ENCODE measurements at places on chromosomes 1 and 21. TPM values are rescaled to one million over a fixed set of nuclear protein-coding genes. Genes with fewer than 3 reads are reported as not detected.

DNA sequence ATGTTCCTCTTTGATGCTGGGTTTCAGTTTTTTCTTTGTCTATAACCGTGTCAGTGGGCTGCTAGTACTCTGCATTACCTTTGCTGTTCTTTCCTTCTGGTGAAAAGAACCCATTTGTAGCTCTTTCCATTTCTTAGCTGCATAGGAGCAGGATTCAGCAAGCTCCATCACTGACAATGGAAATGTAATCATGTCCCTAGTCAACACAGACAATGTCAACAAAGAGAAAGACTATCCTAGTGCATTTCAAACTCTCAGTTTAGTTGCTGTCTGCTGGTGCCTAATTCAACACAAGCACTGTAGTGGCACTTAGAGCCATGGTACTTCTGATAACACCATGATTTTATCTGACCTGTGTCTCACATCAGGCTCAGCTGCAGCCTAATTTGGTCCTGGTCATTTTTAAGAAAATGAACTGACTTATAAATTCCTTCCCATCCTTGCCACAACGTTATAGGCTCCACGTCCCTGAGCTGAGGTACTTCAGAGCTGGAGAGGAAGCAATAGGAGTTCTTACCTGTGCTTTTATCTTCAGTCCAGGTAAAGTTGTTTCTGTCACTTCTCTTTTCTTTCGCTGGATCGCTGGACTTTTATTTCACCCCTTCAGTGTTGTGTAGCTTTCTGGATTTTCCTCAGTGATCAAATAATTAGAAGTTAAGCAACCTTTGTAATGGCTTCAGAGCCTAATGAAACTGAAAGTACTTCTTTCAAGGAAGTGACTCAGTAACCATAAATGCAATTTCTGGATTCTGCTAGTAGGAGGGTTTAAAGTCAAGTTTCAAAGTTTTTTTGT lies at the start of gene GBP3:
GBP3 (minus strand) TSS at position 700 of the 793 bp plus-strand sequence. CDS start 2,145 bp downstream, outside the sequence.
- DNase-seq: no peak

DNA sequence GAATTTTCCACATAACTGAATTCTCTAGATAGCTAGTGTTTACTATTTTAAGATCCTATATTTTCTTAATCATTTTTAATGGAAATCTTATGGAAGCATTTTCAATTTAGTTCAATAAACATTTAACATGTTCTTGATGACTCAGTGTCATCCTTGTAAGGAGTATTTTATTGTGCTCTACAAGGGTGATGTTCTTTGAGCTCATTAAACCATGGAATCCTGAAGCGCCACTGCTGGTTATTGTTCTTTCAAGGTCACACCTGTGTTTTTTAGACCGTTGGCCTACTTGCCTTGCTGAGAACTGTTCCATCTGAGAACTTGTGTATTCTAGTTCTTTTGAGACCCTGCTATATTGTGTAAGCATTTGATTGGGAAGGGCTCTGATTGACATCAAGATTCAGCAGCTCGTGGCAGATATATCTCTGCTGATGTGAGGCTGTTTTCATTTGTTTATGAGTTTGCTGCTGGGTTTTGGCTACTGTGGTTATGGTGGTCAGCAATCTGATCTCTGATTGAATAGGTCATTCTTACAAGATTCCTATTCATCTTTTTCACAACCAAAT lies 132.0 kb downstream of the GIPC2 start:
- no peak for DNase-seq

DNA sequence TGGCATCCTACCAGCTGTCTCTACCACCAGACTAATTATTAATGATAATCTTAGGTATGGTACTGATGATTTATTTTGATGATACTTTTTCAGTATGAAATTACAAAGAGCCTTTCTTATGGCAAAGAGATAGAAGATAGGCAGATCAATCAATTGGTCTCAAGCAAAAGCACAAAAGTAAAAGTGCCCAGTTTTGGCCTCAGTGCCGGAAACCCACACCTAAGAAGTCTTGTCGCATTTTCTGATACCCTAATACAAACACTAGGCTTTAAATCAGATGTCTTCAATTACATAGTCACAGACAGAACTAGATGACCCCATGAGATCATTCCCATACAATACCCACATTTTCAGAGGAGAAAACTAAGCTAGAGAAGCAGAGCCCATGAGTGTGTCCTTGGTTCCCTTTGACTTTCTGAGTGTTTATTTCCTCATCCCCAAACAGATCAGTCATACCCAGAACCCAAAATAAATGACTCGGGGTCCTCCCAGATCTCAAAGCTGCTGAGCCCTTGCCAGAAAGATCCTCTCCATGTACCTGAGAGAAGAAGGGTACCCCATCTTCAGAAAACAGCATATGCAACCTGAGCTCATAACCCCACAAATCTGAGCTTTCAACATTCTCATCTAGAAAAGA lies 7.7 kb downstream of the ITPKB start:
- DNase-seq: no peak

GRCh38 chr21:45977396-45977795 lies 4.2 kb upstream of the COL6A1 start:
- no peak for DNase-seq

DNA sequence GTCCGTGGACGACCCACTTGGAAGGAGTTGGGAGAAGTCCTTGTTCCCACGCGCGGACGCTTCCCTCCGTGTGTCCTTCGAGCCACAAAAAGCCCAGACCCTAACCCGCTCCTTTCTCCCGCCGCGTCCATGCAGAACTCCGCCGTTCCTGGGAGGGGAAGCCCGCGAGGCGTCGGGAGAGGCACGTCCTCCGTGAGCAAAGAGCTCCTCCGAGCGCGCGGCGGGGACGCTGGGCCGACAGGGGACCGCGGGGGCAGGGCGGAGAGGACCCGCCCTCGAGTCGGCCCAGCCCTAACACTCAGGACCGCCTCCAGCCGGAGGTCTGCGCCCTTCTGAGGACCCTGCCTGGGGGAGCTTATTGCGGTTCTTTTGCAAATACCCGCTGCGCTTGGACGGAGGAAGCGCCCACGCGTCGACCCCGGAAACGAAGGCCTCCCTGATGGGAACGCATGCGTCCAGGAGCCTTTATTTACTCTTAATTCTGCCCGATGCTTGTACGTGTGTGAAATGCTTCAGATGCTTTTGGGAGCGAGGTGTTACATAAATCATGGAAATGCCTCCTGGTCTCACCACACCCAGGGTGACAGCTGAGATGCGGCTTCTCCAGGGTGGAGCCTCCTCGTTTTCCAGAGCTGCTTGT lies 32.4 kb downstream of the PRMT2 start:
- peak; percentile 59 for DNase-seq

DNA sequence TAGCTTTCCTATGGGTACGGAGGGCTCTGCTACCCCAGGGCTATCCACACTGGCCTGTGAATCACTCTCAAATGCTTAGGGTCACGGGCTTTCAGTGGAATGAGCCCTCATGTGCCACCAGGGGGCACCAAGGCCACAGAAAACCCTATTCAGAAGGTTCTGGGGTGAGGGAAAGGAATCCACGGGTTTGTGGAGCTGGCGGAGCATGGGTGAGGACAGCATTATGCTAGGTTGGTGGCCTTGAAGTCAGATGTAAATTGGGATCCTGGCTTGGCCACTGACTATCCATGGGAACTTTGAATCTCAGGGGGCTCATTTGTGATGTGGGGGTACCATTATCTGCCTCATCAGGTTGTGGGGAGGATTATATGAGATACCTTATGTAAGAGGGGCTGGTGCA lies 5.1 kb upstream of the LAMTOR5 start:
- DNase-seq: peak; percentile 74

DNA sequence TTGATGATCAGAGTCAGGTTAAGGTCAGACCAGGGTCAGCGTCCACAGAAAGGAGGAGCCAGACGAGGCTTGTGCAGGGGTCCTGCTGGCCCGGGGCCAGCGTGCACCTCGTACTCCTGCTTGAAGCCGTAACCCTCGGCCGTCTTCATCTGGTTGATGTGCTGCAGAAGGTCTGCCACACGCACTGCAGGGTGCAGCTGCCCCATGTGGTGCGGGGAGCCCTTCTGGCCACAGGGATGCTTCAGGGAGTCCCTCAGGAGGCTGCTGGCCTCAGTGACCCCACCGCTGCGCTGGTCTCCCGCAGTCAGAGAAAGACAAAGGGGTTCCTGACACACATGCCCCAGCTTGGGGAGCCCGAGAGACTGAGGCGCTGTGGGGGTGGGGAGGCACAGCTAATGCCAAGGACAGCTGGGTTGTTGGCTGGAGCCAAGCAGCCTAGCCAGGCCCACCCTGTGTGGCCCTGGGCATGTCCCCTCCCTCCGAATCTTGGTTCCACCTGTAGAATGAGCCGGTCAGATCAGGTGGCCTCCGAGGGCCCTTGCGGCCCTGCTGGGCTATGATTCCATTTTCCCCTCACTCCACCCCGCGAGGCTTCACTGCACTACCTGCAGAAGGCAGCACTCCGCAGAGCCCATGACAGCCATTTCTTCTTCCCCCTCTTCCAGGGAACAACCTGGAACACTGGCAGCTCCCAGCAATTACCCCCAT lies 251.9 kb downstream of the PTPRU start:
- no peak for DNase-seq

GRCh38 chr1:88302843-88303486 lies 381.1 kb upstream of the PKN2 start:
- peak; percentile 12 for DNase-seq

DNA sequence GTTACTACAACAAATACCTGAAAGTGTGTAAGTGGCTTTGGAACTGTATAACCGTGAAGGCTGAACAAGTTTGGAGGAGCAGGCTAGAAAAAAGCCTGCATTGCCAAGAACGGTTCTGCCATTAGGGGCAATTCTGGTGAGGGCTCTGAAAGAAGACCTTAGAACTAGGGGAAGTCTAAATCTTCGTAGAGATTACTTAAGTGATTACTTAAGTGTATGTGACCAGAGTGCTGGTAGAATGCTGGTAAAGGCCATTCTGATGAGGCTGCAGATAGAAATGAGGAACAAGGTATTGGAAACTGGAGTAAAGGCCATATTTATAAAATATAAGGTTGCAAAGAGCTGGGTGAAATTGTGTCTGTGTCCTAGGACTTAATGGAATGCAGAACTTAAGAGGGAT lies 158.0 kb downstream of the CLIC6 start:
- no peak for DNase-seq

GRCh38 chr1:8456991-8457390 lies 139.1 kb downstream of the SLC45A1 start:
- DNase-seq: no peak

GRCh38 chr1:11851180-11851579 lies 3.6 kb upstream of the NPPA start:
- DNase-seq: no peak

DNA sequence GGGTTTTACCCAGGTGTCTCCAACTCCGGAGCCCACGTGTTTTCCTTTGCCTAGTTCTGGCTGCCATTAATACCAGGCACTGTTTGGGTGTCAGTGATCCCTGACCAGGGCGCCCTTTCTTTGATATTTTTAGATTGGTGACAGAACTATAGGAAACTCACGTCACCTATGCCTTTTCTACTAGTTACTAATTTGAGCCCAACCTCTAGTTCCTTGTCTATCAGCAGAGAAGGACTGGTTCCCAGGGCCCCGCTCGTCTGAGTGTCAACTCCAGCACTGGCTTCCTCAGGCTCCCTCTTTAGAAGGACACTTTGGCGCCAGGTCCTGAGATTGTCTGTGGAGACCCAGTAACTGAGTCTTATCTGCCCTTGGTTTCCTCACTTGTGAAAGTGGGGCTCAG lies 9.4 kb downstream of the MFN2 start:
- DNase-seq: no peak

DNA sequence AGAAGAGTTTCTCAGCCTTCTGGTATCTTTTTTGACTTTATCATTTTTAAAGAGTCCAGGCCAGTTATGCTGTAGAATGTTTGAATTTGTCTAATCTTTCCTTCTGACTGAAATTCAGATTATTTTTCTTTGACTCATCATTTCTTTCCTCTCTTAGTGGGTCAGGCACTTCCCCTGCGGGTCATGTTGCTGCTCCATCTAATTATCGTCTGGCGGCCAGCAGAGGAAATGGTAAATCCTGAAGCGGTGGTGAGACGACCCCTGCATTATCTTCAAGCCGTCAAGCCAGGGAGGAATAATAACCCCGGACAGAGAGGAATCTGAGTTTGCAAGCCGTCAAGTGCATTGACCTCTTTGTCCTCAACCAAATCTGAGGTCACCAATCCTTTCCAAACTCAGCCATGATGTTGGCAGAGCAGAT lies 102.1 kb downstream of the ADSS2 start:
- no peak for DNase-seq

DNA sequence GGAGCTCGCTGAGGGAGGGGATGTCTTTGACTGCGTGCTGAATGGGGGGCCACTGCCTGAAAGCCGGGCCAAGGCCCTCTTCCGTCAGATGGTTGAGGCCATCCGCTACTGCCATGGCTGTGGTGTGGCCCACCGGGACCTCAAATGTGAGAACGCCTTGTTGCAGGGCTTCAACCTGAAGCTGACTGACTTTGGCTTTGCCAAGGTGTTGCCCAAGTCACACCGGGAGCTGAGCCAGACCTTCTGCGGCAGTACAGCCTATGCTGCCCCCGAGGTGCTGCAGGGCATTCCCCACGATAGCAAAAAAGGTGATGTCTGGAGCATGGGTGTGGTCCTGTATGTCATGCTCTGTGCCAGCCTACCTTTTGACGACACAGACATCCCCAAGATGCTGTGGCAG lies 1.4 kb downstream of the TSSK3 start:
- DNase-seq: no peak

- no peak for DNase-seq
Observed at GRCh38 chr21:33108228-33108627, 38.3 kb downstream of the OLIG1 start.

DNA sequence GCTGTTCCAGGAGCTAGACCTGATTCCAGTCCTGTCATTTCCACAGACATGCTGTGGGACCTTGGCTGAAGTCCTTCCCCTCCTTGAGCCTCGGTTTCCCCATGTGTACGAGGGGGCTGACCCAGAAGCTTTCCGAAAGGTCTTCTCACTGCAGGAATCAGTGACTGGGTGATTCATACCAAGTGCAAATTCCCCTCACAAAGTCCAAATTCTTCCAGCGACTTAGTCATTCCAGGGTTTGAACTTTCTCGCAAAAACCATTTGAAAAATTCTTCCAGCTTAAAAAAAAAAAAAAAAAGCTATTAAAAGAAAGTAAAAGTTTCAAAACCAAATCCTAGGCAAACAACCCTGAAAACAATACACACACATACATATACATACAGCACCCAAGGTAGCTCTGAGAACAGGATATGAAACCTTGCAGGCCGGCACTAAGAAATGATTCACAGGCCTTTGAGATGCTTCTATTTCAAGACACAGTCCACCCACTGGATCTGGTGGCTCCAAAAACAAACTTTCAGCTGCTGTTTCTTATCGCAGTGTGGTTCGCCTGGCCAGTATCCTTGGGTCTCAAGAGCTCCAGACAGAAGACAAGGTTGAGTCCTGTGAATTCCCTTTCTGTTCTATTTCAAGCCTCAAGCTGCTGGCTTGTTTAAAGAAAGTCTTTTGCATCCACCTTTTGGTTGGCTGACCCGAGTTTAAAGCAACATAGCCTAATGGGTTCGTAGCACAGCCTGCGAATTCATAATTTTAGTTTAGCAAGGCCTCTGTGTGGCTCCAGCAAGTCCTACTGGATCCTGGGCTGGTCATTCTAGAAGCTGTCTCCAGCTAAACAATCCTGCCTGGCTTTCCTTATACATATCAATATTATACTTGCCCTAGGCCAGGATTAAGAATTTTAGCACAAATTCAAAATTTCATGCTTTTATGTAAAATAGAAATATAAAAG lies 18.0 kb upstream of the ID3 start:
- DNase-seq: peak; percentile 52

GRCh38 chr1:228108742-228109072 lies 392 bp downstream of the MRPL55 start:
- no peak for DNase-seq

GJB3 gene
- total RNA-seq: 0.88 TPM

RNASEL gene
- 2.9 TPM for total RNA-seq

ACP6 gene
- total RNA-seq: 24.6 TPM

RNF186 gene
- total RNA-seq: not detected

MNDA gene
- total RNA-seq: not detected

HNRNPU gene
- total RNA-seq: 482 TPM

RGS7 gene
- not detected for total RNA-seq
